ENCODE measurements at places on chromosomes 5 and 9. TPM values are rescaled to one million over a fixed set of nuclear protein-coding genes. Genes with fewer than 3 reads are reported as not detected.
A peak's percentile ranks its signal among the peaks of the same experiment; 100 is the strongest.

DNA sequence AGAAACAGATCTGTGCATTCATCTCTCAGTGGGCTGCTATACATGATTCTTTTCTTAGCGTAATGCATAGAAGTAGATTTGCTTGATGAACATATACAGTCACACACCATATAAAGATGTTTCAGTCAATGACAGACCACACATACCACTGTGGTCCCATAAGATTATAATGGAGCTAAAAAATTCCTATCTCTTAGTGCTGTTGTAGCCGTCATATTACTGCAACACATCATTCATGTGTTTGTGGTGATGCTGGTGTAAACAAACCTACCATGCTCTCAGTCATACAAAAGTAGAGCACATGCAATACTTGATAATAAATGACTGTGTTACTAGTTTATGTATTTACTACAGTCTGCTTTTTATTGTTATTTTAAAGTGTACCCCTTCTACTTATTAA is 214.3 kb downstream of the ARHGAP26 start:
- DNase-seq = no peak

Gene ASPN
- not detected for total RNA-seq

GRCh38 chr5:134813407-134813806 is 32.4 kb upstream of the C5orf24 start:
- DNase-seq = peak; percentile 58

- DNase-seq = no peak
Observed at GRCh38 chr5:32961059-32961415, 249.9 kb downstream of the NPR3 start.

GRCh38 chr5:163094492-163095180 is 342.8 kb upstream of the CCNG1 start:
- no peak for DNase-seq

DNA sequence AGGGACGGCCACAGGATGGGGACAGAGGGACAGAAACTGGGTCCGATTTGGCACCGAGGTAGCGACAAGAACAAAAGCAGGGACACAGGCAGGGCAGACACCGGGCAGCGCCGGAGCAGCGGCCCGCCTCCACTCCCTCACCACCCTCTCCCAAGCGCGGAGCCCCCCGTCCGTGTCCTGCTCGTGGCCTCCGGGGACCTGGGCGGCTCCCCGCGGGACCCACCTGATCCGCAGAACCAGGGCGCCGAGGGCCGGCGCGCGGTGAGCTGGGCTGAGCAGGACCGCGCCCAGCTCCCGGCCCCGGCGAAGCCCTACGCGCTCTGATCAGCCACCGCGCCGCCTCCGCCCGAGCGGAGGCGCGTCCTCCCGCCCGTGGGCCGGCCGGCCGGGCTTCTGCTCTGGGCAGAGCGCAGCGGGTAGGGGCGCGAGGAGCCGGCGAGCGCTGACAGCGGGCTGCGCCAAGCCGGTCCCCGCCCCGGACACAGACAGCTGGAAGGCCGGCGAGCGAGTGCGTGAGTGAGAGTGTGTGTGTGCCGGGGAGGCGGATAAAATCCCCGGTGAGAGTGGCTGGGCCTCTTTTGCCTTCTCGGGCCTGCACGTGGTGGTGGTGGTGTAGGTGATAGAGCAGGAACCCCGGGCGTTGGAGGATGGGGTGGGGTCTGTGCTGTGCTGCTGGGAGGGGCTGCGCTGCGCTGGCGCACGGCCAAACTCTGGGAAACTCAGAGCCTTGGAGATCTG is at the start of gene GGTA1:
Gene GGTA1, minus strand, starts transcription at position 418 of the 738 bp plus-strand sequence. CDS start 31,922 bp downstream, outside the sequence.
- no peak for DNase-seq

DNA sequence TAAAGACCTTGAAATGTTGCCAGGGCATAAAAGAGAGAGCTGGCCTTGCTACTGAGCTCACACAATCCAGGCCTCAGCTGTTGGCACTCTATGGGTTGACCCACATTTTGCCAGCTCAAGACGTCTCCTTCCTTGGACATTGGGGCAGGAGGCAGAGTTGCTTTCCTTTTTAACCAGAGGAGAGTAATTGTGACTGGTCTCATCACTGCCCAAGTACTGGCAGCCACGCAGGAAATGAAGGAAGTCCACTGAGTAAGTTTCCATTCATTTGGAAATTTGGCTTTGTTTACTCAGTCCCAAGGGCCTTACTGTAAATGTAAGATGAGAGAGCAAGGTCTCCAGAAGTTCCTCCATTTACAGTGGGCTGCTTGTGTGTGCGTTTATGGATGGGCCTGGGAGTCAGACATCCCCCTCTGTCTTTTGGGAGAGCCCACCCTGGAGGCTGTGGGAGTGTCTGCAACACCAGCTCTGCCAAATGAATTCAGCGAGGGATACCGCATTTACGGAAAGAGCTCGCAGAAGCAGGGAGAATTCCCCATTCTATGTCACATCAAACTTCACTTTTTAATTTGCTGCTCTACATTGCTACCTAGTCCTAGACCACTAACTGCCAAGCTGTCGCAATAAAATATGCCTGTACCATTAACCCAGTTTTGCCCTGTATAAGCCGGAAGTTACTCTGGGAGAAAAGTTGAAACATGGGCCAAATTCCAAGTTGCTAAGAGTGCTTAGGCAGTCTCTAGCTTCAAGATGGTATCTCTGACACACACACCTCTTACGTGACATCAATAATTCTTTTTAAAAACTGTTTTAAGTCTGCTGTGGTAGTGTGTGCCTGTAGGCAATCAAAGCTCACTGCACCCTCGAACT is 24.5 kb upstream of the PDZD2 start:
- DNase-seq = no peak

Gene BAAT
- not detected for total RNA-seq

DNA sequence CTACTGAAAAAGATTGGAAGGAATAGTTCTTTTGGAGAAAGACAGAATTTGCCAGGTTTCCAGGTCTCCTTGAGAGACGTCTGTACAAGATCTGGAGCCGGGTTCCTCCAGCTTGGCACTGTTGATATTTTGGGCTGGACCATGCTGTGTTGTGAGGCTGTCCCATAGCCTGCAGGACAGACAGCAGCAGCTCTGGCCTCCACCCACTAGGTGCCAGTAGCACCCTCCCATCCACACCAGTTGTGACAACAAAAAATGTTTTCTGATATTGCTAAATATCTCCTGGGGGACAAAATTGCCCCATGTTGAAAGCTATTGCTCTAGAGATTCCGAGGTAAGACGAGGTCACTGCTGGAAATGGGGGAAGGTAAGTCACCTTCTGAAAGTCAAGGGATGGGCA is 287.7 kb upstream of the DAP start:
- DNase-seq = no peak

- DNase-seq = no peak
Observed at GRCh38 chr5:38783011-38783561, 62.7 kb upstream of the OSMR start.

Gene MYMK
- total RNA-seq = not detected

Gene TNFSF8
- total RNA-seq = 88.8 TPM

DNA sequence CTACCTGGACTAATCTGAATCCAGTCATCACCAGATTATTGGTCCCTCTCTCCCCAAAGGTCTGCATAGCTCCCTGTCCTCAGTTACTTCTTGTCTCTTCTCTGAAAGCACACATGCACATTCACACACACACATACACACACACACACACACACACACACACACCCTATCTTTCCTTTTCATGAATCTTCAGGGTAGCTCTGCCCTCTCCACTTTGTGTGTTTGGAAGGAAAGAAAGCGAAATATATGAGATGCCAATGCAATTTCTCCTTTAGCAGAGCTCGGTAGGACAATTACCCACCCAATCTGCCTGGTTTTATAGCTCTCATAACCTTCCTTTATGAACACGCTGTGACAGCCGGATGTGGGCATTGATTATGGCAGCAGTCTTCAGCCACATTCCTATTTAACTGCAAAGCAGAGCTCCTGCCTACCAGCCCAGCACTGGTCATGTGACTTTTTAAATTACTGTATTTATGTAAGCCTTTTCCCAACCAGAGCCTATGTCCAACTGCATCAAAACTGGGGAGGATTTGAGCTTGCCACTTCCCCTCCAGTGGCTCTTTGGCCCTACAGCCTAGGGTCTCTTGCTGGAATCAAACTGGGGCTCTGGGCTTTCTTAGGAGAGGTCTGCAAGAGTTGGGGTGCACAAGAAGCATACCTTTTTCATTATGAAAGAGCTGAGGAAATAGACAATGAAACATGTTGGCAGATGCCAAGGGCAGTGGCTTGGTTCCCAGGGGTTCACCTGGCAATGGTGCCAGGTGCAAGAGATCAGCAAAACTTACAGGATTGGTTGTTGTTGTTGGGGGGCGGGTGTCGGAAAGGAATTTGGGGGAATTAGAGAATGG is 20.8 kb upstream of the MATR3 start:
- DNase-seq = peak; percentile 48

Gene FOXD4
- 0.71 TPM for total RNA-seq

GRCh38 chr5:5217371-5217770 is 77.2 kb downstream of the ADAMTS16 start:
- DNase-seq = no peak

DNA sequence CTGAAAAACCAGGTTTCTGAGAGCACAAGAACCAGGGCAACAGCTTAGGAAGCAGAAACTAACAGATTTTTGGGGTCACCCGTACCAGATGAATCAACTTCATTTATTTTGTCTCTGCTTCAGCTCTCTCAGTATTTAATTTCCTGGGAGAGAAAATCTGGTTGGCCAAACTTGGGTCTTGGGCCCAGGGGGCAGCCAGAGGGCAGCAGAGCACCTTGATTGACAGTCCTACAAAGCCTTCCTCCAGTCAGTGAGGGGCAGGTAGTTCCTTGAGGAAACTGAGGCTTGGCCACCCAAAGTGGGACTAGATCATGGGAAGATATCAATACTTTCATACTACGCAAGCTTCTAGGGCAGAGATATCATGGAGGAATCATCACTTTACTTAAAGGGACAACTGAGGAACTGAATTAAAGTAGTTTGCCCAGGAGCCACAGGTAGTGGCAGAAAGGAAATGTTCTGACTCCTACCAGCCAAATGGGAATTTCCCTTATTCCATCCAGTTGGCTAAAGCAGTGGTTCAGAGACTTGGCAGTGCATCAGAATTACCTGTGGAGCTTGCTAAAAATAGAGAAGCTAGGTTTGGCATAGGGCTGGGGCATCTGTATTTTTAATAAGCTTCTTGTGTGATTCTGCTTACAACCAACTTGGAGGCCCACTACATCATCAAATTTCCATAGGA is 21.5 kb upstream of the ARHGAP26 start:
- peak; percentile 58 for DNase-seq

DNA sequence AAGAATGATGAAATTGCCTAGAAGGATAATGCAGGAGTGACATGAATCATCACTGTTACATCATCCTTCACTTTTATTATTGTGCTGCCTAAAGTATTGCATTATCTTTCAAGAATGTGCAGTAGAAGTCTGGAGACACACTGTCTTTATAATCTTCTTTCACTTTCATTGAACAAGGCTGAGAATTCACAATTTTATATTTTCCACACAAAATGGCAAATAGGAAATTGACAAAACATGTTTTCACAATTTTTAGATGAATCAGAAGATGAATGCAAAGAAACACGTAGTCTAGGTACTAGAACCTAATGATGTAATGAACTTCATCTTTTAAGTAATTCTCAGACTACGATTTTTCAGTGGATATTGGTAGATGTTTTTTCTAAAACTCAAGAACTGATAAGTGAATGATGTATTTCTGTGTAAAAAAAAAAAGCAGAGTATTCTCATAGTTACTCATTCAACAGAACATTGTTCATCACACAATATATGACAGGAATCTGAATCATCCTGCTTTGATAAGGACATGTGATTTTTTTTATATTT is 131.5 kb upstream of the GRHPR start:
- DNase-seq = no peak

DNA sequence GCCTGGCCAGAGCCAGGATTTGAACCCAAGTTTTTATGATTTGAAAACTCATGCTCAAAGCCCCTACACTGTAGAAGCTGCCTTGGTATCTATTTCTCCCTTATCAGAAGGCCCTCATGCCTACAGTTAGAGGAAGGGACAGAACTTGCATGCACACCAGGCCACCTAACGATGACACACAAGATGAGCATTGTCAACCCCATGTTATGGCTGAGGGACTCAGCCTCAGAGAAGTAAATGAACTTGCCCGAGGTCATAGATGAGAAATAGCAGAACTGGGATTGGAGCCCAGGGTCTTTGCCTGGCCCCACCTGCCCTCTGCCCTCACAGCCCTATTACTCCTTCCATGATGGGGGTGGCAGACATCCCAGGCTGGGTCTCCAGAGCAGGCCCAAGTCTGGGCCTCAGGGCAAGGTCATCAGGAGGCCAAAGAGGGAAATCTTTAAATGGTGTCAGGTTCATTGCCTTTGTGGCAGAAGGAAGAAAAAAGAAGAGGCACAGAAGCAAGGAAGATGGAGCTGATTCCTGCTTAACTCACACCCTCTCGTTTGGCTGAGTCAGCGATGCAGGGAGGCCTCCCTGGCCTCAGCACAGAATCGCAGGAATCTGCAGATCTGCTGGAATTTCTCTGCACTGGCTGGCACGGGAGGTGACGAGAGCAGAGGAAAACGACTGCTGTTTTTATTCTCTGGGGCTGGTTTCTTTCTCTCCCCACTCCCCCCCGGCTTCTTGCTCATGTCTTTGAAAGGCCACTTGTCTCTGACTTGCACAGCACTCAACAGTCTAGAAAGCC is 20.6 kb upstream of the CRB2 start:
- no peak for DNase-seq

DNA sequence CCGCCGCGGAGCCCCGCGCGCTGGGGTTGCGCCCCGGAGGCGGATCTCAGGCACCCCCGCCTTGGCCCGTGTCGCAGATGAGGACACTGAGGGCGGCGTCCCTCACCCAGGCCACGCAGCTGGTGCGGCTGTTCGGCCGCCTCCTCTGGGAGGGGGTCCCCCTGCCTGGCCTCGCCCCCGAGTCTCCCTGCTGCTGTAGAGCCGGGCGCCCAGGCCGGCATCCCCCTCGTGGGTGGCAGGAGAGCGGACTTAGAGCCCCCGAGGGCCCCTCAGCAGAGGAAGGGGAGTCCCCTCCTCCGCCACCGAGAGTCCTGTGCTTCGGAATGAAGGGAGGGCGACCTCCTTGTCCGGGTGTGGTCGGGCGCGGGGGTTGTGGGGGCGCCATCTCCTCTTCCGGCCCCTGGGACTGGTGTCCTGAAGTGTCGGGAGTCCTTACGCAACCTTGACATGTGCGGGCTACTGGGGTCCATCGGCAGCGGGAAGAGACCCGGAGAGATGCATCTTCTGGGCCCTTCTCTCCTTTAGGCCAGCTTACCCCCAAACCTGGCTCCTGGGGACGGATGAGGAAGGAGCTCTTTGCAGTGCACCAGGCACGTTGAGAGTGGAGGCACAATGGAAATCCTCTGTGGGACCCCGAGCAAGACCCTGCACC is 11.7 kb upstream of the EXOSC2 start:
- no peak for DNase-seq

GRCh38 chr5:179991106-179991505 is 80.5 kb downstream of the RNF130 start:
- DNase-seq = no peak

- DNase-seq = no peak
Observed at GRCh38 chr5:159017786-159018185, 81.9 kb downstream of the EBF1 start.

DNA sequence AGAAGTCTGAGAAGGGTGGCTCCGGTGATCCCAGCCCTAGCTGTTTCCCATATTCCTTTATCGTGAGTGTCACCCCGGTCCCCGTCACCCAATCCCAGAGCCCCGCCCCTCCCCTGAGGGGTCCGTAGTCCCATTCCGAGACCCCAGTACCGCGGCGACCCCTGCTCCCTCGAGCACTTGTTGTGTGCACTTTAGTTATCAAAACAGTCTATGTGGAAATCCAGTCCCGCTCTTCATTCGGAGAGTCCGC is 223 bp downstream of the LRSAM1 start:
- DNase-seq = no peak
